ENCODE measurements at places on chromosomes 7 and 10.

GRCh38 chr7:112400141-112400540, 50.1 kb upstream of the IFRD1 start:
- no peak for DNase-seq

GRCh38 chr7:152351168-152351567, 84.6 kb downstream of the KMT2C start:
- DNase-seq, result no peak

DNA sequence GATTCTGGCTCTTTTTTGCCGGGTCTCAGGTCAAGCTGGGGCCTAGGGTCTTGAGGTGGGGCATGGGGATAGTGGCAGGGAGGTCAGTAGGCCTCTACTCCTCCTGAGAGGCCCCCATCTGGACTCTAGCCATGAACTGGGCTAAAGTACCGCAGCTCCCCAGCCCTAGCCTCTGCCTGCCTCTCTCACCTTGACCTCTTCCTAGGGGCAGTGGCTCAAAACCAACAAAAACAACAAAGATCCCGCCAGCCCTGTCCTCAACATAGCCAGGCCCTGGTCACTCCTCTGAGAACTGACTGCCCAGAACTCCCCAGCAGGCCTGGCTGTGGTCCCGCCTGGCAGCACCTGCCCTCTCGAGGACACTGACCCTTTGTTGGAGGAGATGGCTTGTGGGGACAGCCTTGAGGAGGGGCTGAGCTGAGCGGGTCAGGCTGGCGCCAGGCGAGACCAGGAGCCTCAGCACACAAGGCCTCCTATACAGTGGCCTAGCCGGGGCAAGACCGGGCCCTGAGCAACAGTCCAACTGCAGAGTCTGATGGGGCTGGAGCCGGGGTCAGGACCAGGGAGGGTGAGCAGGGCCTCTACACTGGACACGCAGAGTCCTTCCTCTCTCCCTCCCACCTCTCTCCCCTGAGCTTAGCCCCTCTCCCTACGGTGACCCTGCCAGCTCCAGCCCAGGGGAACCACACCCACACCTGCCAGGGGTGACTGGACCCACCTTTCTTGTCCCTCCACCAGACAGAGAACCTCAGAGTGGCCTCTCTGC, 11.6 kb upstream of the PPIF start:
- no peak for DNase-seq

DNA sequence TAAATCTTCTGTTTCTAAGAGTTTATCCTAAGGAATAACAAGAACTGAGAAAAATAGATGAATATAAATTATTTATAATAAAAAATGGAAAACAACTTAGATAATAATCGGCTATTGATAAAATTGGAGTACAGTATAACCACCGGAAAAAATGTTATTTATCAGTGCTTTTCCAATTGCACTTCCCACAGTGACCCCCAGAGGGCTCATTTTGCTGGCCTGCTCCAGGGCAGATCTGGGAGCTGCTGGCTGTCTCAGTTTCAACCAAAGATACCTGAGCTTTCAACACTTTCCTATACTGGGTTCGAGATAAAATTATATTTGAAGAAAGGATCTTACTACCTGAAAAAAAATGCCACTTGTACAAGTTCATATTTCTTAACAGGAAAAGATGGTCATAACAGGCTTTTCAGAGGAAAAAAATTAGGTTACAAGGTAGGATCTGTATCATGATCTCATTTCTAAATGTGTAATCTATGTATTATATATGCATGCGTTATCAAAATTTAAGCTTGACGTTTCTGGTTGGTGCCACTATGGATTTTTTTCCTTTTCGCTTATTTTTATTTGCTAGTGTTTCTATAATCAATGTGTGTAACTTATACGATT, 165.7 kb downstream of the NPSR1 start:
- DNase-seq, result peak; percentile 4

DNA sequence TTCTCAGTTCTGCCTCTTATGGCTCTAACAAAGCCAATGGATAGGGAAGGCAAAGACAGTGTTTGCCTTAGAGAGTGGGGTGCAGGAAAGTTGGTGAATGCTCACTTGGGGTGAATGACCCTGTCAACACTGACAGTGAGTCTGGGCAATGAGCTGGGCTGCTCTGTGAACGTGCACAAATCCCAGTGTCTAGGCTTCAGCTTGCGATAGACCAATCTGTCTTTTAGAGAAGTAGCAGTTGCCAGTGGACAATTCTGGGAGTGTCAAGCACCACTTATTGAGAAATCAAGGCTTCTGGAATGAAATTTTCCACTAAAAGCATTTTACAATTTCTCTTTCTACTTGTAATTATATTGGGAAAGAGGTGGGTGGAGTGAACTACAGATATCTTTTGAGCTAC, 141.4 kb downstream of the HERPUD2 start:
- DNase-seq, result no peak

- no peak for DNase-seq
These were observed 468.1 kb upstream of the IGFBP3 start for GRCh38 chr7:46389146-46389545.

GRCh38 chr10:108362961-108363360, 1198.5 kb upstream of the SORCS1 start:
- DNase-seq, result no peak

GRCh38 chr10:95350219-95350829, 59.5 kb upstream of the PDLIM1 start:
- no peak for DNase-seq

- no peak for DNase-seq
These were observed 27.7 kb downstream of the GBX1 start for GRCh38 chr7:151139791-151140190.

- DNase-seq, result no peak
These were observed 54.9 kb upstream of the SDK1 start for GRCh38 chr7:3246127-3246526.

DNA sequence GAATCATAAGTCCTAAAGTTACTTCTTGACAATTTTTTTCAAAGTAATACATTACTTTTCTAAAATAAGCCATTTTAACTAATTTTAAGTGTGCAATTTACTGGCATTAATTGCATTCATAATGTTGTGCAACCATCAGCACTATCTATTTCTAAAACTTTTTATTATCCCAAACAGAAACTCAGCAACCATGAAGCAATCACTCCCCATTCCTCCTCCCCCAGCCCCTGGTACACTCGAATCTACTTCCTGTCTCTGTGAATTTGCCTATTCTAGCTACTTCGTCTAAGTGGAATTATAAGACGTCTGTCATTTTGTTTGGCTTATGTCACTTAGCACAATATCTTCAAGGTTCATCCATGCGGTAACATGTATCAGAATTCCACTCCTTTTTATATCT, 84.9 kb downstream of the MKX start:
- DNase-seq, result no peak

GRCh38 chr10:130061760-130062159, 48.9 kb downstream of the C10orf143 start:
- no peak for DNase-seq

GRCh38 chr10:110783509-110784107, 88.1 kb upstream of the PDCD4 start:
- DNase-seq, result no peak

DNA sequence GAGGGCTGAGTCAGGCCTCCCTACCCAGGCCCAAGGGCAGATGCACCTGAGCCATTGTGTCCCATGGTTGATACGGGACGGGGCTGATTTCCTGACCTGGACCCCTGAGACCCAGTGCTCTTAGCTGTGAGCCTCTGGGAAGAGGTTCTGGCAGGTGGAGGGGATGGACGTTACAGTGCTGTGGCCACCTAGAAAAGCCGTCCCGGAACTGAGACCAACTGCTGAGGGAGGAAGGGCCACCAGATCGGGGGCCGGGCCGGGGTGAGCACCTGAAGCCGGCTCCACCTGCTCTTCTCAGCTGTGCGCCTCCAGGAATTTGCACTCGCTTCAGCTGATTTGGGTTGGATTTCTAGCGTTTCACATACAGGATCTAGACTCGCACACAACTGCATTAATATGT, 35.4 kb downstream of the CHST12 start:
- no peak for DNase-seq

- DNase-seq, result no peak
These were observed 21.7 kb upstream of the SLC29A3 start for GRCh38 chr10:71297343-71297742.

GRCh38 chr10:71757399-71757922, 15.9 kb downstream of the VSIR start:
- no peak for DNase-seq

Data from immature natural killer cell (primary cell).